ENCODE measurements at places on chromosomes 16 and 17.
A peak's percentile ranks its signal among the peaks of the same experiment; 100 is the strongest.

DNA sequence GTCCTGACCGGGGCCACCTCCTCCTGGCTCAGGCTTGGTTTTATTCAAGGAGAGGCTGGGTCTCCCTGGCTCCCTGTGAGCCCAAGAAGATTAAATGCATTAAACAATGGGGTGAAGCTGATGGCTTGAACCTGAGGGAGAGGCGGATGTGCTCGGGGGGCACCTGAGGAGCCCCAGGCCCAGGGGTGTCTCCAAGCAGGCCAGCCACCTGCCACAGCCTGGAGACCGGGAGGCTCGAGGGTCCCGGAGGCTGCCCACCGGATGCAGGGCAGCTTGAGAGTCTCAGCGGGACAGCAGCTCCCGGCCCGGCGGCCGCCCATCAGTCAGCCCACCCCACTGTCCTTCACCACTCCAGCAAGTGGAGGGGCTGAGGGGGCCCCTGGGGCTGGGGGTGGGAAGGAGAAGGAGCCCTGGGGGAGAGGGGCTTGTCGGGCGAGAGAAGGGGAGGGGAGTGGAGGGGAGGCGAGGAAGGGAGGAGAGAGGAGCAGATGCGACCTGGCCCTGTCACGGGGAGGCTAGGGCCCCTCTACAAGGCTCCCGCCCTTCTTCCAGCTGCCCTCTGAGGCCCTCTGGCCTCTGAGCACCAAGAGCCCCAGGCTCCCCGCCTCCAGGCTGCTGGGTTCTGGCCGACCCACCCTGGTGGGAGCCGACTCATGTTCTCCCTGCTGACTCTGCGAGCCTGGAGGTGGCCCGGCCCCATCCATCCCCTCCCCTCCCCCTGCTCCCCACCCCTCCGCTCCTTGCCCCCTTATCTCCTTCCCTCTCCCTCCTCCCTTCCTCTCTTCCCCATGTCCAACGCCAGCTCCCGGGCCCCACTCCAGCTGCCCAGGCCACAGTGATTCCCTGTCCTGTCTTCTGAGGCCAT is 13.2 kb downstream of the CD7 start:
- no peak for DNase-seq

DNA sequence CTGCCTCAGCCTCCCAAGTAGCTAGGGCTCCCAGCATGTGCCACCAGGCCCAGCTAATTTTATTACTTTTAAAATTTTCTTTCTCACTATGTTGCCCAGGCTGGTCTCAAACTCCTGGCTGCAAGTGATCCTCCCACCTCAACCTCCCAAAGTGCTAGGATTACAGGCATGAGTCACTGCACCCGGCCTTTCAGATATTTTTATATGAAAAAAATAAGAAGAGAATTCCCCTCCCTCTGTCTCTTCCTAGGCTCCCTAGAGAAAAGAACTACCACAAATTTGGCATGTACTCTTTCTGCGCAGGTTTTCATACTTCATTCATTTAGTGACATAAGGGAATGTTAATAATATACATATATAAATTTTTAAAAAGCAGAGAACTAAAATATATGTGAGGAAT is 21.7 kb upstream of the SMURF2 start:
- no peak for DNase-seq

DNA sequence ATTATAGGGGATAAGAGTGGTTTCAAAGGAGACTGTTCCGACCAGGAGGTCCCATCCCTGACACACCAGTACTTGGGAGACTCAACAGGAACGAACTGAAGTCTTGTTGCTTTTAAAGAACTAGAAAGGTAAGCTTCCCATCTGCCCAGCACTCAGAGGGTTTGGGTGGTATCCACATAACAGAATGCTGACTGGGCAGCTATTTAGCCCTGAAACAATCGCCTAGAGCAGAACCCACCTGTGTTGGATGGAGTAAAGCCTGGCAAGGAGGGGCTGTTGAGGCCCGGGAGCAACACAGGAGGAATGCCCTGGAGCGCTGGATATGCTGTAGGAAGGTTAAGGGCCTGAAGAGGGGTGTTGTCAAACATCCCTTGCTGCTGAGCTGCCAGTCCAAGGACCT is 254.9 kb downstream of the ZFHX3 start:
- no peak for DNase-seq

DNA sequence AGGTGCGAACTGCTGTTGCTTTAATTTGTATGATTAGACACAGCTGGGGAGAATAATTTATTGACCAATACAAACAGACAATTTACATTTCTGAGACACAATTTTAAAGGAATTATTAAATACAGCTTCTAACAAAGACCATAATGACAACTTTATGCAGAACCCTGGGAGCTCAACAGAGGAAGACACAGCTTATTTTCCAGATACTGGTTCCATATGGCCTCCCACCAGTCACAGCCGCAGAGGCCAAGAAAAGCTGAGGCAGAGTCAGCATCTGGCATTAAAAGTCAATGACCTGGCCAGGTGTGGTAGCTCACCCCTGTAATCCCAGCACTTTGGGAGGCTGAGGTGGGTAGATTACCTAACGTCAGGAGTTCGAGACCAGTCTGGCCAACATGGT is 66.1 kb upstream of the BCAR1 start:
- DNase-seq, result no peak

- DNase-seq, result peak; percentile 86
Measured at GRCh38 chr17:40309031-40309948, at the start of gene RARA. Gene RARA, plus strand, starts transcription at chr17:40309180. Its CDS starts 22,039 bp downstream, at chr17:40331219.

DNA sequence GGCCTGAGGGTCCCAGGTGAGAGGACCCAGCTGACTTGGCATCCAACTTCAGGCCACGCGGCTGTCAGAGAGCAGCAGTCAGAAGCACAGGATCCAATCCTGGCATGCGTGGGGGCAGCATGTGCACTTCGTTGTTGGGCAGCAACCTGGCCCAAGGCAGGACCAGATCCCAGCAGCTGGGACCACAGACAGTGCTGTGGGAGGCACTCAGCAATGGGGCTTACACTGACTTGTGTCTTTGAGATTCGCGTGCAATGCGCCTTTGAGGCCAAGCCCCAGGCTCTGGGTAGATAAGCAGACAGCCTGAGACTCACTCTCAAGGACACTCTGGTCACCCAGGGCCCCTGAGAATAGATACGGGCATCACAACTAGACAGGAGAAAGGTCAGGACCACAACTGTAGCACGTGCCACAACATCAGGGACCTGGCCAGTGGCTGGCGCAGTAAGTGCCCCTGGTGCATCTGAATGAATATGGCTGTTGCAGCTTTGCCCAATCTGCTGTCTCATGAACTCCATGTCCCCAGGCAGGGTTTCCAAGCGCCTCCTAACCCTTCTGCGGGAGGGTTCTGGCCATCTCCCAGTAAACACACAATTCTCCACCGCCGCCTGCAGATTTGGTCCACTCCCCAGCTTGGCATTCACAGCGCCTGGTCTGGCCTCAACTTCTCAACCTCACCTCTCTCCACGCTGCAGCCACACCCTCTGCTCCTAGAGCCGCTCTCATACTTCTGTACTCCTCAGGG is 3.2 kb downstream of the PAM16 start:
- no peak for DNase-seq

Measured in H1 (cell line).